ENCODE measurements at places on chromosomes 12 and 14.

DNA sequence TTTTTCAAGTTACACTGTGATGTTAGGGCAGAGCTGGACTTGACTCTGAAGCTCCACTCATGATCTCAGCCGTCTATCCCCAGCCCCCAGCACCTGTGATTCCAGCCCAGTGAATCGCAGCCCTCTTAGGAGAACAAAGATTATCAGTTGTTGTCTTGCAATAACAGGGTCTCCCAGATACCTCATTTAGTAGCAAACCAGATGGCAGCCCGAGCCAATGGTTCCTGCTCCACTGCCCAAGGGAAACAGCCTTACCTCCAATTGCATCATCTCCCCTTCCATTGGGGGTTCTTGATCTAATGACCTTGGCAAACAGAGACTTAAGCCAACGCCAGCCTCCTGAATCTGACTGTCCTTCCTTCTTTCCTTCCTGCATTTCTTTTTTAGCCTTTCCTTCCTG, 371.2 kb downstream of the BCL11B start:
- DNase-seq, result no peak

DNA sequence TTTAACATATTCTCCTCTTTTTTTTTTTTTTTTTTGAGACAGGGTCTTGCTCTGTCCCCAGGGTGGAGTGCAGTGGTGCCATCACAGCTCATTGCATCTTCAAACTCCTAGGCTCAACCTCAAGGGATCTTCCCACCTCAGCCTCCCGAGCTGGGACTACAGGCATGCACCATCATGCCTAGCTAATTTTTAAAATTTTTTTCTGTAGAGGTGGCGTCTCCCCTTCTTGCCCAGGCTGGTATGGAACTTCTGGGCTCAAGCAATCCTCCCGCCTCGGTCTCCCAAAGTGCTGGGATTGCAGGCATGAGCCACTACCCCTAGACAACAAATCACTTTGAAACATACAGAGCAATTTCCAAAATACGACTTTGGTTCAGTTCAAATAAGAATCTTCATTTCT, 154.8 kb downstream of the PAX9 start:
- no peak for DNase-seq

- DNase-seq, result peak; percentile 27
Observed at GRCh38 chr14:71103662-71104484, 196.6 kb downstream of the PCNX1 start.

DNA sequence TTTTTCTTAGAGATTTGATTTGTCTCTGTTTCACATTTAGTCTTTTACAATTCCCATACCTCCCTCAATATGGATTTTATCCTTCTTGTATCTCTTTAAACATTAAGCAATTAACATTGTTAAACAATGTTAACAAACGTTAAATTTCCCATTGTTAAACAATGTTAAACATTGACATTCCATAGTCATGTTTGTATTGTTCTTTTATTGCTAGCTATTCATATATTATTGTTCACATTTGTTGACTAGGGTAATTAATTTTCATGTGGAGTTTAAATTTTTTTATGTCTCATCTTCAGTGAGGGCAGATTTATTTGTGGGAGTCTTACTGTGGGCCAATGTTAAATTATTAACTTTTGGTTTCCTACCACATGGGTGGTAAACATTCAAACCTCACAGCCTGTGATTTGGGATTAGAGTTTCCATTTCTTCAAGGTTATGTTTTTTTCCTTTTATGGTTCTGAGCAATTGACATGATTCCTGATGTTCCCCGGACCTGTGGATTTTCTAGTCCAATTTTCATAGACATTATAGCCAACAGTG, 294.3 kb downstream of the ALG10B start:
- DNase-seq, result no peak

- no peak for DNase-seq
Observed at GRCh38 chr12:49533331-49533730, 5.5 kb upstream of the KCNH3 start.

- DNase-seq, result no peak
Observed at GRCh38 chr14:47194055-47194454, 481.4 kb downstream of the MDGA2 start.

DNA sequence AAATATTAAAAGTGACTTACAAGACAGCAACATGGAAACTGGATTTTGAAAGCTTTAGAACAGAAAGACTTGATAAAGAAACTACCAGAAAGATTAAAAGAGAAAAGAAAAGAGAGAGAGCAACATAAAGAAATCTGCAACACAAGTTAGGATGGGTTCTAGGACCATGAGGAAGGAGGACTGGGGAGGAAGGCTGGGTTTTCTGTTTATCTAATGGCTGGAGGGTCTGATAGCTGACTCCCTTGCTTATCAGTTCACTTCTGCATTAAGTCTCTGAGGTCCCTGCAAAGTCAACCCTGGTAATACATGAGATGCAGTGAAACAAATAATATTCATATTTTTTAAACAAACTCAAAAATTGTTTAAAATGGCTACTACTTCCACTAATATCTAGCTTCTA, 90.1 kb downstream of the RPAP3 start:
- DNase-seq, result no peak

- no peak for DNase-seq
Observed at GRCh38 chr12:95513599-95513998, 37.7 kb downstream of the USP44 start.

- no peak for DNase-seq
Observed at GRCh38 chr12:62738105-62738504, 196.8 kb downstream of the PPM1H start.

DNA sequence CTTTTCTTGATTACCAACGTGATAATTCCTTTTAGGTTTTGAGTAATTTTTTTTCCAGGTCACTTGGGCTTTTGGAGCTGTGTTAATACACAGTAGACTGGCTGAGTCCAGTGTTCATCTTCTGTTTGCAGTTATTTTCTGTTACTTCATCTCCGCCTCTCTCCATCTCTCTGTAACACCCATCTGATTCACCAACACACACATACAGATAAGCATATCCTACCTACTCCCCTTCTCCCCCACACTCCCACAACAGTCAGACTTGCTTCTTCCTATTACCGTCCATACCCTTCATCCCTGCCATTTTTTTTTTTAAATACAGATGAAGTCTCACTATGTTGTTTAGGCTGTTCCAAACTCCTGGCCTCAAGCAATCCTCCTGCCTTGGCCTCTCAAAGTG, 72.7 kb upstream of the MANSC4 start:
- no peak for DNase-seq

DNA sequence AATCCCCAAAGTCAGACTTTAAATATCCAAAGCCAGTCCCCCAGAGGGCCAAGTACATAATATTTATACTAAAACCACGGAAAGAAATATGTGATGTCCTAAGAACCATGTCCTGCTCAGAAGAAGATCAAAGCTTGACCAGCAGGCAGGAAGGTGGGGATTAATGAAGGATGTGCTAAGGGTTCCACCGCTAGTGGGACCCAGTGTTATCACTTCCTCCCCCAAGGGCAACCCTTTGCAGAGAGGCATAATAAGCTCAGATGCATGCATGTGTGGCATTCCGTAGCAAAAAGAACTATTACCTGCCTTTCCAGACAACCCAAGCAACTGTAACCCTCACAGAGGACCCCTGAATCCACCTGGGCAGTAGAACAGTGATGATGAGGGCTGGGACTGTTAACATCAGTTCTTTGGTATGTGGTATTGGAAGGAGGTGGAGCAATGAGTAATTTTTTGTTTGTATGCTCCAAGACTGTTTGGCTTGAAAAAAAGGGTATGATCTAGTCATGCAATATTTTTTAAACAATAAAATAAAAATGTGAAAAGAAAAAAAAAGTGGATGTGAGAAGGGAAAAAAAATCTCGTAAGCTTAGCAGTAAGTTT, 71.7 kb upstream of the ETV6 start:
- no peak for DNase-seq

DNA sequence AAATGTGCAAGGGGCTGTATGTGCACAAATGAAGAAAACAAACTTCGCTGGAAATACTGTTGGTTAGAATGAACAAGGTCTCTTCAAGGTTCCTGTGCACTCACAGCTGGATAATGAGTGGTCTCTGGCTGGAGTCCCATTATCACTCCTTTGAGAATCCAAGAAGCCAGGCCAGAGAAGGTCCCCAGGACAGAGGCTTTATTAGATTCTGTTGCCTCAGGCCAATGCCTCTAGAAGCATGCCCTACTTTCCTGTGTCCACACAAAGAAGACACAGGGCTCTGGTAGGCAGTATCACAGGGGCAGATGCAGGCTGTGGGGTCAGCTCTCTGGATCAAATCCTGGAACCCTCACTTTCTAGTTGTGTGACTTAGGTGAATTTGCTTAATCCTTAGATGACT, 384.7 kb downstream of the GRIN2B start:
- no peak for DNase-seq

DNA sequence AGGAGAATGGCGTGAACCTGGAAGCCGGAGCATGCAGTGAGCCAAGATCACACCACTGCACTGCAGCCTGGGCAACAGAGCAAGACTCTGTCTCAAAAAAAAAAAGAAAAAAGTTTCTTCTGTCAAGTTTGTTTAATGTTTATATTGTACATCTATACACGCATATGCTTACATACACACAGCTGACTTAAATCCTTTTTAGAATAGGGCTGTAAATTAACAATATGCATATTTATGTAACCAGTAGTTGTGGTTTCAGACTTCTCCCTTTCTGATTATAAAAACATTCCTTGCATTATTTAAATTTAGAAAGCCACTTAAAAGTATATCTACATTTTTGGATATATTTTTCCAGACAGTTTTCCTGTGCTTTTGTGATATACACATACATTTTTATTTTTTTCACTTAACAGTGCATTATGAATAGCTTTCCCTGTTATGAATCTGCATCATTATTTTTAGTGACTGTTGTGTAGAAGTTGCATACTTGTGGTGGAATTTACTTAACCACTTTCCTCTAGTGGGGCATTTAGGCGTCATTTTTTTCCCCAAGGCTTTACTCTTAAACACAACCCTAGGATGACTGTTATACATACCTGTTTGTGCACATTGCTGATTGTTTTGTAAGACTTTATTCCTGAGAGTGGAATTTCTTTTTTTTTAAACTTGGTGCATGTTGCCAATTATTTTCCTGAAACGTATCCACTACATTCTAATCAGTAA, 29.4 kb downstream of the POLR3B start:
- DNase-seq, result no peak

GRCh38 chr12:19209661-19210060, 80.1 kb downstream of the PLEKHA5 start:
- no peak for DNase-seq

- no peak for DNase-seq
Observed at GRCh38 chr12:123949770-123950165, 22.9 kb downstream of the CCDC92 start.

- no peak for DNase-seq
Observed at GRCh38 chr14:61511558-61511948, 183.8 kb upstream of the HIF1A start.

DNA sequence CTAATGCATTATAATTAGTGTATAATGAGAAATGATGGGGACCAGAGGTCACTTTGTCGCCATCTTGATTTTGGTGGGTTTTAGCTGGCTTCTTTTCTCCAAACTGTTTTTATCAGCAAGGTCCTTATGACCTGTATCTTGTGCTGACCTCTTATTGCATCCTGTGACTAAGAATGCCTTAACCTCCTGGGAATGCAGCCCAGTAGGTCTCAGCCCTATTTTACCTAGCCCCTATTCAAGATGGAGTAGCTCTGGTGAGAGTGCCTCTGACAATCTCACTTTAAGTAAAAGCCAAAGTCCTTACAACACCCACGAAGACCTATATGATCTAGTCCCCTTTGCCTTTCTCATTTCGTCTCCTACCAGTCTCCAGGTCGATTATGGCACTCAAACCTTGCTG, 28.3 kb upstream of the STRAP start:
- DNase-seq, result no peak

DNA sequence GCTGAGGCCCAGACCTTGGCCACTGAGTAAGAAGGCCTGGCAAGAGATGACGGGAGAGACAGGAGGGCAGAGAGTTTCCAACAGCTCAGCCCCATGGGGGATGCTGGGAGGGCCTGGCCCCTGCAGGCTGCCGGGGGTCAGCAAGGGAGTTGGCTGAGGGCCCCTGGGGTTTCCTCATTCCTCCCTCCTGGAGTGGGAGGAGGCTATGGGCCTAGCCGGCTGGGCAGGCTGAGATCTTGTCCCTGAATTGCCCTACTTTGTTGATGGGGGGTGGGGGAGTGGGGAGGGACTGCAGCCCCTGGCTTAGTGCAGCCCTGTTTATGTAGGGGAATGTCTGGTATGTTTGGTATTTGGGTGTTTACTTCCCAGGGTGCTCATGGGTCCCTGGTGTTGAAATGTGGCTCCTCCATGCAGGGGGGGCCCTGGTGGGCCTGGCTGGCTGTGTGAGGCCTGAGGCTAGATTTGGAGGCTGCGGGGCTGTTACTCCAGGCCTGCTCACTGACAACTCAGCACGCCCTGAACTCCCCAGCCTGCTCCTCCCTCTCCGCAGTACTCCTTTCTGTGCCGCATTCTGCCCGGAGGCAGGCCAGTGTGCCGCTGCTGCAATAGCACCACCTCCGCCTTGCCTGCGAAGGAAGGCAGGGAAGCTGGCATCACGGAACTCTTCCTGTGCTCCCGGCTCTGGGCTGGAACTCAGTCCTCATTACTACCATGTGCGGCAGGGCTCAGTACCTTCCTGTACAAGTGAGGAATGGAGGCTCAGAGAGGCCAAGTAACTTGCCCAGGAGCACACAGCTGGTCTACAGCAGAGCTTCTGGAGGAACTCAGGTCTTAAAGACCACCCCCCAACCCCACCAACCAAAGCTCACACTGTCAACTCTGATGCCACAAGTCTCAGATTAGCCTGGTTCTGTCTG, 25.3 kb downstream of the JDP2 start:
- peak; percentile 16 for DNase-seq

DNA sequence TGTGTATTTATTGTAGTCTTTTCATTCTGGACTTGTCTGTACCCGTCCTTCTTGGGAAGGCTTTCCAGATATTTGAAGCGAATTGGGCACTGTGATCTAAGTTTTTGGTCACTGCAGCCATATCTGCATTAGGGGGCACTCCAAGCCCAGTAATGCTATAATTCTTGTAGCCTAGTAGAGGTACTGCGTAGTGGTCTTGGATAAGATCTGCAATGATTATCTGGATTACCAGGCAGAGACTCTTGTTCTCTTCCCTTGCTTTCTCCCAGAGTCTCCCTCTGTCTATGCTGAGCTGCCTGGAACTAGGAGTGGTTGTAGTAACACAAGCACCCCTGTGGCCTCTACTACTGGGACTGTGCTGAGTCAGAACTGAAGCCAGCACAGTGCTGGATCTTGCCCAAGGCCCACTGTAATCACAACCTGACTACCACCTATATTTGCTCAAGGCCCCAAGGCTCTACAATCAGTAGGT, 30.0 kb downstream of the SLC38A2 start:
- peak; percentile 48 for DNase-seq

DNA sequence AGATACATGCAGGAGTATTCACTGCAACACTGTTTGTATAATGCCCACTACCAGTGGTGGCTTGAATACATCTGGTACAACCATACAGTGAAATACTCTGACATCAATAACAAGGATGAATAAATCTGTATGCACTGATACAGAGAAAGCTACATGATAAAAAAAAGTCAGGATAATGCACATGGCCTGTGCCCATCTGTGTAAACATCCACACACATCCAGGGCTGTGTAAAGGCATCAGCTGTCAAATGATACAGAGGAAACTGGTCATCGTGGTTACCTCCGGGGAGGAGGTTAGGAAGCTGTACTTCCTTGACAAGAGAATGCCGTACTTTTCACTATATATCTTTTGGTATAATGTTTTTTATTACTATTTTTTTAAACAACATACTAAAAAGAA, 176.6 kb downstream of the FOXN3 start:
- DNase-seq, result no peak

- DNase-seq, result no peak
Observed at GRCh38 chr14:106802413-106803364, 1276.3 kb downstream of the TMEM121 start.

Measured in midbrain (tissue), 1 donor.